ENCODE measurements at places on chromosomes 2 and 18. TPM values are rescaled to one million over a fixed set of nuclear protein-coding genes. Genes with fewer than 3 reads are reported as not detected.

- no peak for DNase-seq
Observed at GRCh38 chr2:36396878-36397539, 41.4 kb downstream of the CRIM1 start.

DNA sequence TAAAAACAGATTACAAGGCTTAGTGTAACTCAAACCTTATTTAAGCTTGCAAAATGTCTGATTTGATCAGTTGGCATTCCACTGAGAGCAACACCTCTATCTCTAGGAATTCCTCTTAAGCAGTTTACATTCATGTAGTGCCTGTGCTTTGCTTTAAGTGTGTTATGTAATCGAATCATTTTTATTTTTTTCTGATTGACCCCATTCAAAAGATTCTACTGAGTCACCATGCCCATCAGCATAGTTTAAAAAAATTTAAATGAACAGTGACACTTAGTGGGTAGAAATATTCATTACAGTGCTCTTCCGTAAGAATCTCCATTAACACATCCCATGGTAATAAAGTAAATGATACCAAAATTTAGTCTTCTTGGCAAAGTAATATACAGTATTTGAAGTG lies 67.8 kb upstream of the SLC4A10 start:
- no peak for DNase-seq

- no peak for DNase-seq
Observed at GRCh38 chr2:136404176-136404575, 286.2 kb upstream of the CXCR4 start.

DNA sequence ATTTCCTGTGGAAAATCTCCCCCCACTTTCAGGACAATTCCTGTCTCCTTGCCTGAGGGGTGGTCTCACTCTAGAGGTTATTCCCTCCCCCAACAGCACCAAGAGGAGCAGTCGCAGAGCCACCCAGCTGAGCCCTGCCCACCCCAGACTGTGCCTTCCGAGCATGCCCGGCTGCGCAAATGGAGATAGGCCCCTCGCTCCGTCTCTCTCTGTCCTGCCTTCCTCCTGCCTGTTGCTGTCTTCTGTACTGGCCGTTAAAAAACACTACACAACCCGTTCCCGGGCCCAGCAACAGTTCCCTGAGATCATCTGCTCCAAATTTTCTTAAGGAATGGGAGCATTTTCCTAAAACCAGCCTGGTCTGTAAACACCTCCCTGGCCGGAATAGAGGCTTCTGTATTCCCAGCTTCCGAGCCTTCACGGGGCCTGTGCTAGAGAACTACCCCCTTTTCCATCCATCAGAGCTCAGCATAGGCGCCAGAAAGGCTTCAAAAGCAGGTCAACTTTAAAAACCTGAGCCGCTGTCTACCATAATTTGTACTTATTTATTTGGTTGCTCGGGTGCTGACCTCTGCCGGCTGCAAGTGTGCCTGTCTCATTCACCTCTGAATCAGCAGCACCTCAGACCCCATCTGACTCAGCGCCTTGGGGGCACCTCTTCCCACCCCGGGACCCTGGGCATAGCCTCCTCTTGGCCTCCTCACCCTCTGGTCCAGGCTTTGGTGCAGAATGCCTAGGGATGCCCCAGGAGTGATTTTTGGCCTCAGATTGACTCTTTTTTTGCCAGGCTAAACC lies 159.4 kb downstream of the PXDN start:
- DNase-seq = no peak

GRCh38 chr2:179428649-179429048 lies 164.0 kb upstream of the SESTD1 start:
- no peak for DNase-seq

GRCh38 chr18:55593888-55594287 lies 5.9 kb upstream of the TCF4 start:
- DNase-seq = no peak

DNA sequence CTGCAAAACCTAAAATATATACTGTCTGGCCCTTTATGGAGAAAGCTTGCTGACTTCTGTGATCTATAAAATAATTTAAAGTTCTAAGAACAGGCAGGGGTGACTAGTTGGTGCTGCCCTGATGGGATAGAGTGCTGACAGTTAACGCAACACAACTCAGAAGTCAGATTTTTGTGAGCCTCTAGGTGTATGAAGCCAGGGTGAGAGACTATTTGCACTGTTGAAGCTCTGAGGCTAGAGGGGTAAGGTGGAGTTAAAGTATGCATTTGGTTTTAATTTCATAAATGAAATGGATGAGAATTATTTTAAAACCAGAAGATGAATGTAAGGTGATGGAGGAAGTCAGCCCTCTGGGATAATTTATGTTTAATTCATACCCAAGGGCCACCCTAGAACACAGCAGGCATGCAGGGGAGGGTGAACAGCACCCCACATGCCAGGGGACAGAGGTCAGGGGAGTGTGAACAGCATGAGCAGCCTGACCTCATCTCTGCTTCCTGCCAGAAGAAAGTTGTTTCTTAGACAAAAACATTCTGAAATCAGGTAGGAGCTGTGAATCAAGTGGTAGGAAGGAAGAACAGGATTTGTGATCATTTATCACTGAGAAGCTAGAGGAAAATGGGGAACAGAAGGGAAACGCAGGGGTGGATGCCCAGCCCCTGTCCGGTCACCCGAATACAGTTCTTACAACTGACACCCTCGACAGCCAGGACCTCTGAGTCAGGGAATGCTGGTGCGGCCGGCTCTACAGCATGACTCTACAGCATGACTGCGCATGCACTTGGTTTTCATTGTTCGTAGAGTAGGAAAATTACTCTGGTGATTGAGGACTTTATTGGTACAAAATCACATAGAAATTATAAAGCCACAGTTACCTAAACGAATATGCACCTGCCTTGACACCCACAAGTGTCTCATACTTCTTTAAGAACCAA lies 93.1 kb downstream of the MBP start:
- no peak for DNase-seq

DNA sequence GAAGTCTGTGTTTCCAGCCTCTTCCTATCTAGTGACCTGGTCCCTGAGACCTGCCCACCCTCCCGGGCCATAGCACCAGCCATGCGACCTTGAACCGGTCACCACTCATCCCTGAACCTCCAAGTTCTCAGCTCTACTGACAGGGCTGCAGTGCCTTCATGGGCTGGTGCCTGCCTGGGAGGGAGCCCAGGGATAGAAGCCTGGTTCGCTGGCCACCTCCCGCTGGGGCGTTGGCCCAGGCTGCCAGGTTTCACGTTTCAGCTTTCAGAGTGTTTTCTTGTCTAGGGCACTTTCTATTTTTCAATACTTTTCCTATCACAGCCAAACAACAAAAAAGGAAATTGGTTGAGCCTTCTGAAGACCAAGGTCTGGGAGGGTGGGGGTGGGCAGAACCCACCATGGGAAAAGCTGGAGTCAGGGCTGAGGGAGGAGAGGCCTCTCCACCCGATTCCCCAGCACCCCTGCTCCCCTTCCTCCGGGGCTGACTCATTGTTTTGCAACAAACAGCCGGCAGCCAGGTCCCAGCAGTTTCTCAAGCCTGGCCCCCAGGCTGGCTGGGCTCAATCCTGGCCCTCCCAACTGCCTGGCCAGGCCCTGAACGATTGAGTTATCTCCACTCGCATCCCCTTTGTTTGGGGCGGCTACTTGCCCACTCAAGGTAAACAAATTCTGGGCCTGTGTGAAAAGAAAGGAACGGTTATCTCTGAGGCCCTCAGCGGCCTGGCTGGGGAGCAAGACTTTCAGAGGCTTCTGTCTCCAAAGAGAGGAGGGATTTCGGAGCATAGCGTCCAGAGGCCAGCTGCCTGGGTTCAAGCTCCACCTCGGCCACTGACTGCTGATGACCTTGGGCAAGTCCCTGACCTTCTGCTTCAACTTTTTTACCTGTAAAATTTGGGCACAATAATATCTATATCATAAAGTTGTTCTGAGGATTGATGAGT lies 47.5 kb downstream of the ZFP36L2 start:
- DNase-seq = no peak

- DNase-seq = no peak
Observed at GRCh38 chr18:9065864-9066263, 36.6 kb upstream of the NDUFV2 start.

- no peak for DNase-seq
Observed at GRCh38 chr2:55009277-55010060, 40.8 kb downstream of the RTN4 start.

DNA sequence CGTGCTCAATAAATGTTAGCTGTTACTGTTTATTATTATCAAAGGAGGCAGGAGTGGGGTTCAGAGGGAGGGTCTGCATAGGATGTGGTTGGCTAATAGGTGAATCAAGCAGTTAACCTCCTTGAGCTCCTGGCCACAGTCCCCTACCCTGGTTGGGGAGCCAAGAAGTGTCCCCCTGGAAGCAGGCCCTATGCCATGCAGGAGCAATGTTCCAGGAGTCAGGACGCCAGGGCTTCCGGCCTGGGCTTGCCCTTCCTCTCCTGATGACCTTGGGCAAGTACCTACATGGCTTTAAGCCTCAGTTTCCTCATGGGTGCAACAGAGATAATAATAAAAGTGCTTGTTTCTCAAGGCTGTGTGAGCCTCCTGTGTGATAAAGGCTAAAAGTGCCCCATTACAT lies 84.9 kb downstream of the DYSF start:
- no peak for DNase-seq

DNA sequence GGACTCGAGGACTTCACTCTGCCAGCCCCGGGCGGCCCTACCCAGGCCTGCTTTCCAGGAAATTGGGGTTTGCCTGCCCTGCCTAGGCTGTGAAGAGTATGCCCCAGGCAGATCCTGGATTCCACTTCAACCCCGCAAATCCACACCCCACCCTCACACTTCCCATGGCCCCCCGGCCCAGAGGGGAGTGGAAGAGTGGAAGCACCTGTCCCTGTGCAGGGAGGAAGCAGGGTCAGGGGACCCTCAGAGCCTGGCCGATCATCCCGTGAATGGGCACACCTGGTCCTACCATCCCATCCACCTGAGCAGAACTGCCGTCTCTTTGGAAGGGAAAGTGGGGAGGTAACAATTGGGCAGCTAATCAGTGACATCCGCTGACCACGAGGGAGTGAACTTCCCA lies 245.2 kb downstream of the EIPR1 start:
- DNase-seq = no peak

GRCh38 chr2:10760794-10761504 lies 39.5 kb downstream of the ATP6V1C2 start:
- no peak for DNase-seq

DNA sequence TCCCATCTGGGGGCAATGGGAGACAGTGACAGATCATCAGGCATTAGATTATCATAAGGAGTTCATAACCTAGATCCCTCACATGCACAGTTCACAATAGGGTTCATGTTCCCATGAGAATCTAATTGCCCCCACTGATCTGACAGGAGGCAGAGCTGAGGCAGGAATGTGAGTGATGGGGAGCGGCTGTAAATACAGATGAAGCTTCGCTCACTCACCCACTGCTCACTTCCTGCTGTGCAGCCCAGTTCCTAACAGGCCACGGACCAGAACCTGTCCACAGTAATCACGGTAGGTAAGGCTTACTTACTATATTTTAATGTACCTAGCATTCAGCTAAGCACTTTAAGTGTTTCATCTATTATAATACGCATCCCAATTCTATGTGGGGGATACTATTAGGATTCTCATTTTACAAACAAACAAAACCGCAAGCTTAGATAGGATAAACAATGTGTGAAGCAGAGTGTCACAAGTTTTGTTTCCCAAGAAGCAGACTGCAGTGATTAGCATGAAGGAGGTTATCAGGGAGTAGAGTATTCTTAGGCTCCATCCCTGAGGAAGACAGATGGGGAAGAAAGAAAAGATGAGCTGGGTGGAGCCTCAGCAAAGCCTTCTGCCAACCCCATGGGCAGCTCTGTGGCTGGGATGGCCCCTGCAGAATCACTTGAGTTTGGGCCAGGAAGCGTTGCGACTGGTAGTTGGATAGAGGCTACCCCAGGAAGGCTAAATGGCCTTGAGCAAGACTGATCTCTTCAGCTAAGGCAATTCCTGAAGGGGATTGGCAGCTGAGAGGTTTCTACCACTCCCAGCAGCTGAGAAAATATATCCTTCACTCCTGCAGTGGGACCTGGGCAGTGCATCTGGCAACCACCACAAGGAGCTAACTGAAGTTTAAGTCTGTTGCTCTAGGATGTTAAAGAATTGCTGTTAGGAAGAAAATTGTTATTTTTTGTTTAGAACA lies 133.1 kb downstream of the MREG start:
- no peak for DNase-seq

GRCh38 chr2:206863196-206863595 lies 76.1 kb upstream of the CPO start:
- no peak for DNase-seq

GRCh38 chr2:196293751-196294515 lies 122.6 kb upstream of the STK17B start:
- DNase-seq = no peak

KATNAL2 gene
- total RNA-seq = 5.9 TPM

AQP12B gene
- not detected for total RNA-seq

PAIP2B gene
- 7.3 TPM for total RNA-seq

TIA1 gene
- total RNA-seq = 51.4 TPM

REG3A gene
- total RNA-seq = not detected

IL1F10 gene
- not detected for total RNA-seq

ATOH8 gene
- 61.2 TPM for total RNA-seq

EML6 gene
- 2.7 TPM for total RNA-seq

RGPD3 gene
- 2.1 TPM for total RNA-seq

PID1 gene
- total RNA-seq = 20.8 TPM

CSRNP3 gene
- 0.46 TPM for total RNA-seq

All from upper lobe of left lung (tissue), 6 donors.